ENCODE measurements at places on chromosomes 4 and X.

- no peak for DNase-seq
Measured at GRCh38 chr4:185783574-185783973, 28.4 kb downstream of the SORBS2 start.

GRCh38 chrX:10197279-10198210 lies 40.8 kb downstream of the CLCN4 start:
- no peak for DNase-seq

GRCh38 chrX:149040873-149041535 lies 464.1 kb downstream of the IDS start:
- DNase-seq = no peak

GRCh38 chrX:48779399-48779798 lies 7.0 kb upstream of the GATA1 start:
- DNase-seq = no peak

- DNase-seq = no peak
Measured at GRCh38 chrX:32489125-32489524, 722.2 kb downstream of the DMD start.

DNA sequence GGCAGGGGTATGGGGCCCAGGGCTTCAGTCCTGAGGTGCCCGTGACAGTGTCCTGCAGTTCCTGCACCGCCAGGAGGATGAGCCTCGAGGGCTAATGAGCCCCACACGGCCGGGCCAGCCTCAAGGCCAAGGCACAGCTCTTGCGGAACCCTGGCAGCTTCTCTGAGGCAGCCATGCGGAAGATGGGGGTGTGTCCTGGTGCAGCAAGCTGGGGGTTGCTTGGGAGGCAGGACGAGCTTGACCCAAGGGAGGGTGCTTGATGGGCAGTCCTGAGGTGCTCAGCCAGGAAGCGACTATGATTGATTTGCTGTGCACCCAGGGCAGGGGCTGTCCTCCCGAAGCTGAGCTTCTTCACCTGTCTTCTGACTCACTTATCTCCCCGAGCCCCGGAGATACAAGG lies 9.1 kb upstream of the FGFR3 start:
- no peak for DNase-seq

- no peak for DNase-seq
Measured at GRCh38 chrX:53319614-53320542, 38.5 kb upstream of the IQSEC2 start.

DNA sequence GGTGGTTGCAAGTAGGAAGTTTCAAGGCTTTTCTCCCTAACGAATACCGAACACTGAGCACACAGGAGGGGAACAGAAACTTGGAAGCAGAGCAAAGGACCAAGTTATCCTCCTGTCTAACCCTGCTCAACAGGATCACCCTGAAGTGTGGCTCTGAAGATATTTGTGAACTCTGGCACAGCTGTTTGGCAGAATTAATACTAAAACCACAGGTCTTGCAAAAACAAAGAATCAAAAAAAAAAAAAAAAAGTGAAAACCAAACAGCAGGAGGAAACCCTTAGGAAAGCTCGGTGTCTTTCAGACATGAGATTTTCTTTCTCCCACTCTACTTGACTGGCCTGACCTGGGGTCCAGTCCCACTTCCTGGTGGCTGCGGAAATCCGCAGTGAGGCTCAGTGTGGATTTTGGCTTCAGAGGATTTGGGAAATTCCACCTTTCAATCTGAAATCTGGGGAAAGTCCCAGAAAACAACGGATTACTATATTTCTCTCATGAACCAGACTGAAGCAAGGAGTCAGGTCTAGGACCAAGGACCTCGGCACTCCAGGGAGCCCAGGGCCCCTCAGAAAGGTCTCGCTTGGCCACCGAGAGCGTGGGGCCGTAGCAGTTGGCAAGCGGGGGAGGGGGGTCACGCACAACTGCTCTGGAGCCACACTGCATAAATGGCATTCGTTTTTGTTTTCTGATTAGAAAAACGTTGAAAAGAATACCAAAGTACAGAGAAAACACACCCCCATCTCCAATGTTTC lies 867 bp downstream of the TIFA start:
- no peak for DNase-seq

Data from stimulated activated CD8-positive, alpha-beta memory T cell treated with anti-CD3 and anti-CD28 coated beads, Interleukin-4, amount 100 ng/mL, for 1 hour (primary cell).